ENCODE measurements at places on chromosomes 7 and 10.

DNA sequence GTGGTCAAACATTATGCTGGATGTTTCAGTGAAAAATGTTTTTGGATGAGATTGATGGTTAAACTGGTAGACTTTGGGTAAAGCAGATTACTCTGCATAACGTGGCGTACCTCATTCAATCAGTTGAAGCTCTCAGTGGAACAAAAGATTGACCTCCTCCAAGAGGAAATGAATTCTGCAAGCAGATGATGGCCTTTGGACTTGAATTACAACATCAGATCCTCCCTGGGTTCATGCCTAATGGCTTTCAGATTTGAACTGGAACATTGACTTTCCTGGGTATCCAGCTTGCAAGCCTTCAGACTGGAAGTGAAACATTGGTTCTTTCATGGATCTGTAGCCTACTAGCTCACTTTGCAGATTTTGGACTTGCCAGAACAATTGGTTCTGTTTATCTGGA lies 169.3 kb upstream of the MALRD1 start:
- no peak for DNase-seq

GRCh38 chr7:79786187-79786586 lies 332.7 kb upstream of the MAGI2 start:
- no peak for DNase-seq

GRCh38 chr10:129689671-129690071 lies 222.6 kb downstream of the MGMT start:
- DNase-seq, result no peak

- no peak for DNase-seq
Measured at GRCh38 chr7:166338-167060, 25.9 kb upstream of the FAM20C start.

GRCh38 chr10:71561003-71561574 lies 158.5 kb downstream of the C10orf105 start:
- DNase-seq, result no peak

GRCh38 chr7:67655168-67655567 lies 658.5 kb downstream of the TYW1 start:
- no peak for DNase-seq

- no peak for DNase-seq
Measured at GRCh38 chr7:138478499-138478908, 18.4 kb downstream of the TRIM24 start.

DNA sequence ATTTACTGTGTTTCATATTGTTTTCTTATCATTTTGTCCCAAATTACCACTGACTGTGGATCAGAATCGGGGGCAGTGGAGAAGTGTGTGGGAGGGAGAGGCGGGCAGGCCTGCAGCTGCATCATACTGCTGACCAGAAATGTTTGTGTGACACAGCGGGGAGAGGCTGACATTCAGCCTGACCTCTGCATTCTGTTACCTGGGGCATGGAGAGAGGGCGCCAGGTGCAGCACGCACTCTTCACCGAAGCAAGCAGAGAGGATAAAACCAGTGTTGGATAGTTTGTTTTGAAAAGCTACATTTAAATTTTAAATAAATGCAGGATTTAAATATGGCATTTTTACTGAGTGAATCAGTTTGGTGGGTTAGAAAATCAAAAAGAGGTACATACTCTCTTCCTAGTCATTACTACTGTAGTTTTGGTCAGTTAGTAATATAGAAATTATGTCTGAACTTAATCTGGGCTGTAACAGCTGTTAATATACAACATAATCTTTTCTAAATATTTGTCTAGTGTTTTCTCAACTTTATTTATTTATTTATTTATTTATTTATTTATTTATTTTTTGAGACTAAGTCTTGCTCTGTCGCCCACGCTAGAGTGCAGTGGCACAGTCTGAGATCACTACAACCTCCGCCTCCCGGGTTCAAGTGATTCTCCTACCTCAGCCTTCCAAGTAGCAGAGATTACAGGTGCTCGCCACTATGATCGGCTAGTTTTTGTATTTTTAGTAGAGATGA lies 8.8 kb upstream of the STMP1 start:
- no peak for DNase-seq

DNA sequence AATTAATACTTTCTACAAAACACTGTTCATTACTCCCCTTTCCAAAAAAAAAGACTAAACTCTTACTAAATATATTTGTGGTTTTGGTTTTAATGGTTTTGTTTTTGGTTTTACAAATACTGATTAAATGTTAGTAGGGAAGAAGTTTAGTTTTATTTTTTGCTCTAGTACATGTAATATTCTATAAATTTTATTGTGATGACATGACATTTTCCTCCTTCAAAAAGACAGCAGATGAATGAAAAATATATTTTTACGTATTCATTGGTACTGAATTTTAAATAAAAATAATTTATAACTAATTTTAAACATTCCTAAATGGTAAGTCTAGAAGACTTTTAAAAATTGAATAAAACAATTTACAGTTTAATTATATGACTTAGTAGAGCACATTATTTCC lies 512.9 kb downstream of the GFRA1 start:
- no peak for DNase-seq

DNA sequence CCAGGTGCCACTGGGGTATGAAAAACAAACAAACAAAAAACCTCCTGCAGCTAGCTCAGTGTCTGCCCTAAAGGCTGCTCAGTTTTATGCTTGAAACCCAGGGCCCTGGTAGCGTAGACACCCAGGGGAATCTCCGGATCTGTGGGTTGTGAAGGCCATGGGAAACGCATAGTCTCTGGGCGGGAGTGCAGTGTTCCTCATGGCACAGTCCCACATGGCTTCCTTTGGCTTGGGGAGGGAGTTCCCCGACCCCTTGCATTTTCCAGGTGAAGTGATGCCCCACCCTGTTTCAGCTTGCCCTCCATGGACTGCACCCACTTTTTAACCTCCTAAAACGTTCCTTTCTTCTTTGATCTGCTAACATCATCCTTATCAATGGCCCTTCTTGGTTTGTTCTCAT lies 56.0 kb downstream of the AHR start:
- no peak for DNase-seq

DNA sequence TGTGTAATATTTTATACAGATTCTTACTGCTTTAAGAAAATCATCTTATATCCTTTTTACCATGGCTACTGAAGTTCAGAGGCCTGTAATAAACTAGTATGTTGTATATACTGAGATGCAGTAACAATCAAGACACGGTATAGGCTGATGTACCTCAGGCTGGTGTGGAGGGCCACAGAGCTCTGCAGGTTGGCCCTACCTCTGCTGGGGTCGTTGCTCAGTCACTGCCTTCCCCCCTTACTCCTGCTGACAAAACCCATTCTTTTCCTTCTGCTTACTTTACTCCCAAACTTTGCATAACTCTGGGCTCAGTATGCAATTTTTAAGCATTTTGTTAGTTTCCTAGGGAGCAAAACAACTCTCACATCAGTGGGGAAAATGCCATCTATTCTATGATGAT lies 200.1 kb upstream of the FOXP2 start:
- no peak for DNase-seq

- DNase-seq, result no peak
Measured at GRCh38 chr10:83012866-83013265, 1126.4 kb upstream of the GHITM start.

- no peak for DNase-seq
Measured at GRCh38 chr7:18958627-18959026, 158.8 kb downstream of the TWIST1 start.

- peak; percentile 28 for DNase-seq
Measured at GRCh38 chr7:21945454-21946221, at the start of gene CDCA7L. Gene CDCA7L (minus strand): TSS chr7:21945899. CDS start chr7:21945804, 95 bp downstream.

DNA sequence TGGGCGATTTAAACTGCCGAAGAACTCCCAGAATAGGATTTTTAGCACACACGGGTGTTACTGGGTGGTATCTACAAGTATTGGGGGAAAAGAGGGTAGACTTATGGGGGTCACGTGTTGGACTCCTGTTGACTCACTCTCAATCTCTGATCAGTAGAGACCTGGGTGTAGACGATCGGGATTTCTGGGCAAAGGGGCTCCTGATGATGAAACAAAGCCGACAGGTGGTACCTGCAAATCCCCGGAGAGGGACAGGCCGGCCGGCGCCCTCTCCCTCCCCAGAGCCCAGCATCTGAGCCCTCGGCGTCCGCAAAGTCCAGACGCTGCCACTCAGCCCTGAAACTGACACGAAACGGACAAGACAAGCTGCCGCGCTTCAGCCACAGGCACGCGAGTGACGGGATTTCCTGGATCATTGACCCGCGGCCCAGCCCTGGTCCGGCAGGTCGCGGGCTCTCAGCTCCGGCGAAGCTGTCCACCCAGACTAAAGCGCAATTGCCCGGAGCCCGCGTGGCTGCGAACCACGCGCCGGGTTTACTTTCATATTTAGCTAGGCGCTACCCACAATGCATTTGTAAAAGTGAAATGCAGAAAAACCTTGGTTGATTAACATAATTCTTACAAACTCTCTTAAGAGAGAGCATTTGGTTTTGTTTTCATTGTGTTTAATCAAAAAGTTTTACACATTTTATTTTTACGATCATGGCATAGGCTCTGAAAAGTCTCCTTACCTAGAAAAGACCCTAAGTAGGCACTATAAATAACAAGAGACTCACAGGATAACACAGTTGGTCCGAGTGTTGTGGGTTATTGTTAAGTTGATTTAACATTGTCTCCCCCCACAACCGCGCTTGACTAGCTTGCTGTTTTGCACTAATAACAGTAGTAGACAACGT lies 56.9 kb upstream of the EZH2 start:
- no peak for DNase-seq

- DNase-seq, result no peak
Measured at GRCh38 chr7:50679218-50680007, 103.3 kb downstream of the GRB10 start.

DNA sequence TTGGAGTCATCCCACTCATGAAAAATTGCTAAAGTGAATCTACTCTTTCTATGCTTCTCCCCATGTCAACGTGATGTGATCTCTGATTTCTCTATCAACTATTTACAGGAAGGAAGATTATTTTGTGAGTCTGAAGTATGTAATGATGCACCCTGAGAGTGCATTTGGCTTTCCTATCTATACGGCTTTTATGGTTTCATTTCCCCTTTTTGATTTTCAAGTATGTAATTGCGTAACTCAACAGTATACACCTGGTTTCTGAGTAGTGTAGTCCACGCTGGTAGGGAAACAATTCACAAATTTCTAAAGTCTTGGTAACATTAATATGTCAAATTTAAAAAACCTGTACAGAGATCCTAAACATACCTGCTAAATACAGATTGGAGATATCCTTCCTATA lies 194.7 kb upstream of the SEMA3A start:
- no peak for DNase-seq

DNA sequence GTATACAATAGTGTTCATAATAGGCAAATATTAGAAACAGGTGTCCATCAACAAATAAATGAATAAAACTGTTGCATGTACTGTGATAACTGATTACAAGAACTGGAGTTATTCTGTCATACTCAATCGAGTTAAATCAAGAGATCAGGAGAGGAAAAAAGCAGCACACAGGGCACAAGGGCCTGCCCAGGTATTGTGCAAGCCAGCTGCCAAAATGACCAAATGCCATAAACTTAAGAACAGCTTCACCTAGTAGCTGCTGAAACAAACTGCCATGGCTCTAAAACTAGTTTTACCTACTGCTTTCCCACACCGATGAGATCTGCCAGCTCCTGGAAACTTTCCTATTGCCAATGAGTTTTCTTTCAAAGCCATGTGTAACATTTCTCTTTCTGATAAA lies 12.2 kb downstream of the GSAP start:
- no peak for DNase-seq

DNA sequence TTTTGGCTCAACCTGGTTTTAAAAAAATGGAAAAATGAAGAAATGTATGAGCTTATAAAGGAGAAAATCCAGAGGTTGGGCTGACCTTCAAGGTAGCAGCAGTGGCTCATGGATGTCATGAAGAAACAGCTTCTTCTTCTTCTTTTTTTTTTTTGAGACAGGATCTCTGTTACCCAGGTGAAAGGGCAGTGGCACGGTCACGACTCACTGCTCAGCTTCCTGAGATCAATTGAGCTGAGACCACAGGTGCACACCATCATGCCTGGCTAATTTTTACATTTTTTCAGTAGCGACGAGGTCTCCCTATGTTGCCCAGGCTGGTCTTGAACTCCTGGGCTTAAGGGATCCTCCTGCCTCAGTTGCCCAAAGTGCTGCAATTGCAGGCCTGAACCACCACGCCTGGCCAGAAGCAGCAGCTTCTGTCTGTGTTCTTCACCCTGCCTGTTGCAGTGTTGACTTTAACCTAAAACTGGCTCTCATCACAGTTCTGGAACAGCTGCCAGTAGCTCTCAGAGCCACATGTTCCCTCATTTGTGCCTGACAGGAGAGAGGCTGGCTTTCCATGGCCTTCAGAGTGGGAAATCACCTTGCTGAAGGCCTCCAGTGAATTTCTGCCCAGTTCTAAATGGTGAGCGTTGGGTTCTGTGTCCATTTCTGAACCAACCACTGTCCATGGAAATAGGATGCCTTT lies 117.7 kb downstream of the PFKFB3 start:
- DNase-seq, result no peak

DNA sequence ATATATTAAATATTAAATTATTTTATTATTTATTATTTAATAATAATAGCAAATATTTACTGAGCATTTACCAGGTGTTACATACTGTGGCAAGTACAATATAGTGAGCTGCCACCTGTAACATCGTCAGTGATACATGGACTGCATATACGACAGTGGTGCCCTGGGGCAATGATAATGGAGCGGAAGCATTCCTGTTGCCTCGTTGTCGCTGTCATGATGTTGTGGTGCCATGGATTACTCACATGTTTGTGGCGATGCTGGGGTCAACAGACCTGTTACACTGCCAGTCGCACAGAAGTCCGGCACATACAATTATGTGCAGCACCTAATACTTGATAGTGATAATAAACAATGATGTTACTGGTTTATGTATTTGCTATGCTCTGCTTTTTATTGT lies 20.6 kb downstream of the CAMK1D start:
- DNase-seq, result no peak

DNA sequence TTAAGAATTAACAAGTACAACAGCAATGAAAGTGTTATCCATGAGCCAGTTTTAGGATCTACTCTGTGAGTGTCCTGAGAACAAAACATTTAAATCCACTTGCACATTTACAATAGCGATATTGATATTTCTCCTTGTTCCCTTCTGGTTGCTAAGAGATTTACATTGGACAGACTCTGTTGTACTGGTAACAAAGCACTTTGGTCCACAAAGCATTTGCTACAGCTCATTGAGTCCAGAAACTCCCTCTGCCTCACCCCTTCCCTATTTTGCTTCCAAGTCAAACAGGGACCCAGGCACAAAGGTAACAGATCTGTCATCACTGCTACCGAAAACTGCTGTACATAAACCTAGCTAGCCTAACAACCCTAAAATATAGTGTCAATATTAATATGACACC lies 2.1 kb downstream of the ANK3 start:
- DNase-seq, result no peak

DNA sequence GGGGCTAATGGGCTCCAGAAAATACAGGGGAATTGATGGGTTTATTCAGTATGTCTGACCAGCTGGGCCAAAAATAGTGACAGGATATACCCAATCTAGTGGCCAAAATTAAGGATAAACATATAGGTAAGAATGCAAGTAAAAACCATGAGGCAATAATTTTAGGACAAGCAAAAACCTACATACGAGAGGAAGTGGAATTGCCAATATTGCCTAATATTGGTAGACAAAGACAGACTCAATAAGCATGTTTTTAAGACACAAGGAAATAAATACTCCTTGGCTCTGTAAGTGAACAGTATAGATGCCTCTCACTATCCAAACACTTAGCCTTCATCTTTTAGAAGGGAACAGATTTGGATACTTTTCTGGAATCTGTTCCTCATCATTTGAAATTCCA lies 51.0 kb downstream of the ATXN7L1 start:
- DNase-seq, result no peak

Measured in activated CD8-positive, alpha-beta memory T cell treated with anti-CD3 and anti-CD28 coated beads for 1 hour (primary cell).